ENCODE measurements at places on chromosomes 1 and 21.
A peak's percentile ranks its signal among the peaks of the same experiment; 100 is the strongest.

DNA sequence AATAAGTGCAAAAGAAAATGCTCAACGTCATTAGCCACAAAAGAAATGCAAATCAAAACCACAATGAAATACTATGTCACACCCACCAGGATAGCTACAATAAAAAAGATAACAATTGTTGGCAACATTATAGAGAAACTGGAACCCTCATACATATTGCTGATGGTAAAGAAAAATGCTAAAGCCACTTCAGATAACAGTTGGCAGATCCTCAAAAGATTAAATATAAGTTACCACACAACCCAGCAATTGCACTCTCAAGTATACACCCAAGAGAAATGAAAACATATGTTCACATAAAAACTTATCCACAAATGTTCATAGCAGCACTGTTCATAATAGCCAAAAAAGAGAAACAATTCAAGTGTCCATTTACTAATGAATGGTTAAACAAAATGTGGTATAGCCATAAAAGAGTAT is 20.7 kb downstream of the TRIM33 start:
- no peak for DNase-seq

- no peak for DNase-seq
Measured at GRCh38 chr1:226706684-226707083, 32.4 kb downstream of the ITPKB start.

DNA sequence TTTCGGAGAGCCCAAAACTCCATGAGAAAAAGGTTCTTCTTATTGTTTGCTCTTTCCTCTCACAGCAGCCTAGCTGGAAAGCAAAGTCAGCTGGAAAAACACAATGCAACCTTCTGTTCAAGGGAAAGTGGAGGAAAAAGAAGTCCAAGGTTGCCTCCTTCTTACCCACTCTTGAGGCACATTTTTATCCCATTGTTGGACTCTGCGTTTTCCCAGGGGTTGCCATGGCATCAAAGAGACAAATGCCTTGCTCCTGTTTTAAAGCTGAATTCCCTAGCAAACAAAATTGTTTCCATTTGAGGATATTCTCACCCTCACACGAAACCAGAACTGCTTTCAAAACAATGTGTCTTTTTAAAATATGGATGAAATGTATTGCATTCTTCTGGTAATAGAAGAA is 45.1 kb upstream of the PALMD start:
- DNase-seq, result no peak

DNA sequence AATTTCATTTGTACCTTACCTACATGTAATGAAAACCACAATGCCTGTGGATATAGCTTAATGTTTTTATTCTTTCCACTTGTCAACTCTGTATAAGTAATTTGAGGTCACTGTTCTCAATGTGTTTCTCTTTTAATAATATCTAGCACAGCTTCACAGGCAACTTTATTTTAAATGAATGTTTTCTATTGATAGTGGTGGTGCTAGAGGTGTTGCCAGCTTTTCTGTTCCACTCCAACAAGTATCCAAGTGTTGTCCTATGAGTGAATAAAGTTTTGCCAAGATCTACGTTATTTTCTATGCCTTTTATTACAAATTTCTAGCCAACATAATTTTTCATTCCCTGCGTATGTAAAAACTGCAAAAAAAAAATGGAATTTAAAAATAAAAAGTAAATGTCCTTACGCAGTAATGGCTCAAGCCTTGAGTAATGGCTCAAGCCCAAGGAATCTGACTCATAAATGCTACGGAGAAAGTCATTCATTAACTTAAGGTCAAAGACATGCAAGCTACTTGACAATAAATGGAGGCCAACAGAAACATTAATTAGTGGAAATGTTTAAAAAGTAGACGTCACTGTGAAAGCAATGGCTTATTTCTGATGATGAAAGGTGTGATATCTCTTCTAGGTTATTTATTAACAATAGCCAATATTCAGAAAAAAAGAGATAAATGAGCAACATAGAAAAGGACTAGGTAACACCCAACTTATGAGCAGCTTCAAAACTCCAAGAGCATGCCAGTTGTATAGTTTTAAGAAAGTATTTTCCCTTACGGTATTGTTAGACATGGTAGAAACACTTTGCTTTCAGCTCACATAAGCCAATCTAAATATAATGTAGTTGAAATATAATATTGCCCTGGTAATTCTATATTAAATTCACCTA is 71.4 kb downstream of the SLC44A5 start:
- DNase-seq, result no peak

- peak; percentile 10 for DNase-seq
Measured at GRCh38 chr1:198056255-198056654, 100.5 kb upstream of the NEK7 start.

DNA sequence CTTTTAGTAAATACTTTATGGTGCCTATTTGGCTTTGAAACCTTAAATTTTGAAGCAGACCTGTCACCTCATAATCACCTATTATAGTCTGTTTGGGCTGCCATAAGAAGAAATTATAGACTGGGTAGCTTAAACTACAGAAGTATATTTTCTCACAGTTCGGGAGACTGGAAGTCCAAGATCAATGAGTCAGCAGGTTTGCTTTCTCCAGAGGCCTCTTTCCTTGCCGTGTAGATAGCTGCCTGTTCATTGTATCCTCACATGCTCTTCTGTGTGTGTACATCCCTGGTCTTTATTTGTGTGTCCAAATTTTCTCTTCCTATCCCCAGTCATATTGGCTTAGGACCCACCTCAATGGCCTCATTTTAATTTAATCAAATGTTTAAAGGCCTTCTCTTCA is 518.2 kb downstream of the ADGRL2 start:
- DNase-seq, result no peak

GRCh38 chr1:94819945-94820746 is at the start of gene SLC44A3:
SLC44A3 (plus strand) TSS chr1:94820357; CDS start chr1:94820452, 95 bp downstream.
- DNase-seq, result peak; percentile 79

DNA sequence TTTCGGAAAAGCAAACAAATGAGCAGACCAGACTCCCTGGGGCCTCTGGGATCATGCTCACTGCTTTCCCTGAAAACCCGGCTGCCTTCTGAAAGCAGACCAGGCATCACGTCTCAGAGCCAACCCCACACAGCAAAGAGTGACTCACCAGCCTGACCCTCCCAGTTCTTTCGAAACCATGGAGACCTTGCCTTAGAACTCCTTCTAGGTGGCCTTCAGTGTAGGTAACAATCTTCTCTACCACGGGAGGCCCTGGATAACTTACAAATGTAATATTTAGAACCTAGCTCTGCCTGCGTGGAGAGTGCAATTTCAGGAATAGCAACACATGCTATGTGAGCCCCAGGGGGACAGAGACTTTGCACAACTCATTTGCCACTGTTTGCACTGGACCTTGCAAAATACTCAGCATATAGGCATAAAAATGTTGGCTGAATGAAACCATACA is 105.2 kb downstream of the SUSD4 start:
- DNase-seq, result no peak

- DNase-seq, result peak; percentile 48
Measured at GRCh38 chr1:6603238-6603914, 707 bp upstream of the KLHL21 start.

GRCh38 chr1:81409780-81410274 is 390.9 kb upstream of the ADGRL2 start:
- no peak for DNase-seq

- DNase-seq, result no peak
Measured at GRCh38 chr1:171790318-171790717, 8.9 kb downstream of the METTL13 start.

GRCh38 chr1:53766194-53766742 is 27.3 kb upstream of the GLIS1 start:
- no peak for DNase-seq

DNA sequence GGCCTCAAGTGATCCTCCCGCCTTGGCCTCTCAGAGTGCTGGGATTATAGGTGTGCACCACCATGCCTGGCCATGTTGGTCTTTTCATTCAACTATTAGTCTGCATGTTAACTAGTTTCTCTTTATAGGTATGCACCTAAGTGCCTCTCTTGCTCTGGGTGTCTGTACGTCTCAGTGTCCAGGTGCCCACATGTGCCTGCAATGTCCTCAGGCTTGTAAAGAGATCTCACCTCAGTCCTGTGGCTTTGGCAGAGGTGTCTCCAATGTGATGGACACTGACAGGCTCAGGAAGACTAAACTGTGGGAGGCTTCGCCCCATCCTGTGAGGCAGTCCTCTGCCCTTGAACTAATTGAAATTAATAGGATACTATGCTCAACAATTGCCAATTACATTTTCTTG is 526.3 kb downstream of the PTPRU start:
- DNase-seq, result no peak

GRCh38 chr1:6646499-6647148 is 22.0 kb downstream of the THAP3 start:
- no peak for DNase-seq

DNA sequence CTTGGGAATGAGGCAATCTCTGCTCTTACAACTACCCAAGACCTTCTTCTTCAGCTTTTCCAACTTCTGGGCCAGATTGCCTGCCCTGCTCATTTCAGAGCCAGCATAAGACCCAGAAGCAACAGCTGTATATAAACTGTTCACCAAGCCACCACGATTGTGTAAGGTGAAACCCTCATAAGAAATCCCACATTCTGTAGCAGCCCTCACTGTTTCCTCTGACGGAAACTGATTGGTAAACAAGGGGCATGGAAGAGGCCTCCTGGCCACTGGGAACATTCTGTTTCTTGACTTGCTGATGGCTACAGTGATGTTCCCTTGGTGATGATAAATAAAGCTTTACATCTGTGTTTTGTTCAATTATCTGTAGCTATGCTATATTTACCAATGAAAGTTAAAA is 39.7 kb upstream of the EXO1 start:
- DNase-seq, result no peak

DNA sequence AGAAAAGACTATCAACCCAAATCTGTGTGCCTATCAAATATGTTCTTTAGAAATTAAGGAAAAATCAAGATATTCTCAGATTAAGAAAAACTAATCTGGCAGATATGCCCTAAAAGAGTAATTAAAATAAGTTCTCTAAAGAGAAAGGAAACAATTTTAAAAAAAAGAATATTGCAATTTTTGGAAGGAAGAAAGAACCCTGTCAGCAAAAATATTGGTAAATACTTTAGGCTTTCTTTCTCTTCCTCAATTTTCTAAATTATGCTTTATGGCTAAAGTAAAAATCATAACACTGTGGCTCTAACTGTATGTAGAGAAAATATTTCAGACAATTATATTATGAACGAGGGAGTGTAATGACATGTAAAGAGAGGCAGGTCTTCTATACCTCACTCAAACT is 691.3 kb upstream of the PTBP2 start:
- no peak for DNase-seq

DNA sequence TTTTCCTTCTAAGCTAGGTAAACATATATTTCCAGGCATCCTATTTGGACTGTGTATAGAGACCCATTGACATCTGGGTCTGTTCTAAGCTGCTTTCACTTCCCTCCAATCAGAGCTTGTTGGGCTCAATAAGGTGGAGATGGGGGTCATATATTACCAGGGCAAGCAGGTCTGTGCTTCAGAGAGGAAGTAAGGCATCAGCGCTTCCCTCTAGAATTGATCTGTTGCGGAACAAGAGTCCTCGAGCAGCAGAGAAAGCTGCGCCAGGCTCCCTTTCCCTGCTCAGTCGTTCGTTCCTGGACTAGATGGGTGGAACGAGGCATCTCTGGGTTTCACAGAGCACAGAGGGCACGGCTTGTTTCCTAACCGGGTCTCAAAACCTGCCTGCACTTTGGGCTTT is 63.5 kb downstream of the DISC1 start:
- DNase-seq, result no peak

- no peak for DNase-seq
Measured at GRCh38 chr1:109231066-109231465, 17.3 kb downstream of the SARS1 start.

- DNase-seq, result peak; percentile 77
Measured at GRCh38 chr21:45478115-45478801, 64.0 kb downstream of the SLC19A1 start.

GRCh38 chr1:226971765-226972164 is 31.7 kb downstream of the COQ8A start:
- no peak for DNase-seq

GRCh38 chr1:56484695-56485094 is 94.7 kb downstream of the PLPP3 start:
- DNase-seq, result no peak

- DNase-seq, result no peak
Measured at GRCh38 chr1:44682883-44683265, 8.4 kb downstream of the ARMH1 start.

GRCh38 chr1:102967786-102968185 is 140.5 kb downstream of the COL11A1 start:
- DNase-seq, result no peak

DNA sequence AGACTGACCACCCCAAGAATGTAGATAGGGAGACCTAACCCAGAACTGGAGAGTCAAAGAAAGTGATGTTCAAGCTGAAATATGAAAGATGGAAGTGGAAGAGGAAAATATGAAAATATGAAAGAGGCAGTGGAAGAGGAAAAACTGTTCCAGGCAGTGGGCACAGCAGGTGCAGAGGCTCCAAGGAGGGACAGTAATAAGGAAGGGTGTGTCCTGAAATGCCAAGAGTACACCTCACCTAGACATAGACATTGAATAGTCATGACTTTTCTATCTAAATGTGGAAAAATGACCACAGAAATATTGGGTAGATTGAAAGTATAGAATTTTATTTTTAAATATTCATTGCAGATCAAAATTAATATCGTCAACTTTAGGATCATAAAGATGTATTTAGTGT is 161.7 kb upstream of the USP24 start:
- no peak for DNase-seq

GRCh38 chr21:38990424-38990794 is 184.7 kb downstream of the ETS2 start:
- peak; percentile 46 for DNase-seq

DNA sequence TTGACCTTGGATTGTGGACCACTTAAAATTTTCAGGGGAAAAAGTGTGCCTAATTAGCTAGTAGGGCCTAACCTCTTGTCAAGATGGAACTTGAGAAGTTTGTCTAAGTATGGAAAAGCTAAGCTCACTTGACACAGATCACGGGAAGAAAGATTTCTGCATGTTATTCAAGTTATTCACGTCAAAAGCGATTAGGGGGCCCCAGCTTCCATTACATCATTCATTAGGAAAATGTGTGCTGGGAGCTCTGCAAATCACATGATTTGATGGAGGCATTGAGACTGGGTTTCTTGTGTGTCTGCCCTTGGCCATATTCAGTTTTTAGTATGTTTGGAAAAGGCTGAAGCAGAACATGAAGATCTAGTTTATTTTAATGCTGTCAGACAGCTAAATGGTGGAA is 15.5 kb upstream of the POGZ start:
- DNase-seq, result no peak

DNA sequence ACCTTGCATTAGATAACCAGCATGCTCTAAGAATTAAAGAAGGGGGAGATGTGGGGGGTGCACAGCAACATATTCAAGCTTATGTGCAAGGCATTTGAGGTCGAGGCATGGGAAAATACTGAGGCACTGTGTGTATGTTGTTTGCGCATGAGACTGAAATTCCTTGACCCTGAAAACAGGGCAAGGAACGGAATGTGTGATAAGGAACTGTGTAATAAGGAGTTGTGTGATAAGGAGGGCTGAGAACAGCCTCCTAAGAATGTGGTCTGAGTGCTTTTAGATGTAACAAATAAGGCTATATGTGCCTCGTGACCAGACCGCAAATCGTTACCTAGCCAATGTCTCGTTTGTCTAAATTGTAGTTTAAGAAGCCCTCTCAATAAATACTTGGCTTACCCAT is 26.5 kb upstream of the ITLN1 start:
- no peak for DNase-seq

Data from nephron progenitor cell (in vitro differentiated cells).